ENCODE measurements at places on chromosomes 3 and 15. TPM values are rescaled to one million over a fixed set of nuclear protein-coding genes. Genes with fewer than 3 reads are reported as not detected.

Gene HIGD2B
- not detected for polyA plus RNA-seq

Gene ICE2
- polyA plus RNA-seq, result 30.9 TPM

Gene GATM
- 52.8 TPM for polyA plus RNA-seq

Gene FBXO40
- not detected for polyA plus RNA-seq

Gene THSD4
- polyA plus RNA-seq, result 1.8 TPM

Gene PARP15
- 0.25 TPM for polyA plus RNA-seq

Gene GORASP1
- polyA plus RNA-seq, result 22.4 TPM

Gene SLC6A11
- not detected for polyA plus RNA-seq
